ENCODE measurements at places on chromosomes 1 and 21.

GRCh38 chr21:33696465-33696864 lies 54.2 kb downstream of the ITSN1 start:
- no peak for DNase-seq

- DNase-seq: no peak
These were observed 43.5 kb downstream of the TRIM33 start for GRCh38 chr1:114467491-114467890.

- no peak for DNase-seq
These were observed 19.6 kb upstream of the PDPN start for GRCh38 chr1:13564073-13564472.

DNA sequence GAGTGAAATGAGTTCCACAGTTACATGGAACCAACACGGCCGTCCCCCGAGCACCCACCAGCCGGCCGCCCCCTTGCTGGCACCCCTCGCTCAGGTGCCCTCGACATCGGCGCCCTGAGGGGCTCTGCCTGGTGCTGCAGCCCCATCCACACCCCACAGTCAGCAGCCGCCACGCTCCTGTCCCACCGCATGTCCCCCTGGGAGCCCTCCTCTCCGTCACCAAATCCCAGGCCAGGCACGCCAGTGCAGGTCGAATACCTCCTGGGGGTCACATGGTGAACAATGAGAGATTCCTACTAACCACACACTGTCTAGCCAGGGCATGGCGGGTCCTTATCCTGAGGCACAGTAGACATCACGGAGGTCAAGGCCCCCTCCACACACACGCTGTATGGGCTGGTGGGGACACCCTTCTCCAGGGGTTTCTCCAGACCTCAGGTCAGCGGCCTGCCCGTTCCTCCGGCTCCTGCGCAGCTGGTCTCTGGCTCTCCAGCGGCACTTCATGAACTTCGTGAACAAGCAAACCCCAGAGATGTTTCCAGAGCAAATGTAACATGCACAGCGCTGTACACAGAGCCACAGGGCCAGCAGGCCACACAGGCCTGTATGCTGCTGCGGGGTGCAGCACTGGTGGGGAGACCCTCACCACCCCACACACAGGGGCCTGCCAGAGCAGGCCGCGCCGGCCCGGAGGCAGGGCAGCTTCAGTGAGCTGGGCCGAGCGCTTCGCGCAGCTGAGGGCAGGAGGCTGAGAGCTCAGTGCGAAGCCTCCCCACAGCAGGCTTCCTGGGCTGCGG lies 21.8 kb downstream of the POFUT2 start:
- DNase-seq: peak; percentile 7

- no peak for DNase-seq
These were observed 677 bp downstream of the AGPAT3 start for GRCh38 chr21:43865540-43866259.

DNA sequence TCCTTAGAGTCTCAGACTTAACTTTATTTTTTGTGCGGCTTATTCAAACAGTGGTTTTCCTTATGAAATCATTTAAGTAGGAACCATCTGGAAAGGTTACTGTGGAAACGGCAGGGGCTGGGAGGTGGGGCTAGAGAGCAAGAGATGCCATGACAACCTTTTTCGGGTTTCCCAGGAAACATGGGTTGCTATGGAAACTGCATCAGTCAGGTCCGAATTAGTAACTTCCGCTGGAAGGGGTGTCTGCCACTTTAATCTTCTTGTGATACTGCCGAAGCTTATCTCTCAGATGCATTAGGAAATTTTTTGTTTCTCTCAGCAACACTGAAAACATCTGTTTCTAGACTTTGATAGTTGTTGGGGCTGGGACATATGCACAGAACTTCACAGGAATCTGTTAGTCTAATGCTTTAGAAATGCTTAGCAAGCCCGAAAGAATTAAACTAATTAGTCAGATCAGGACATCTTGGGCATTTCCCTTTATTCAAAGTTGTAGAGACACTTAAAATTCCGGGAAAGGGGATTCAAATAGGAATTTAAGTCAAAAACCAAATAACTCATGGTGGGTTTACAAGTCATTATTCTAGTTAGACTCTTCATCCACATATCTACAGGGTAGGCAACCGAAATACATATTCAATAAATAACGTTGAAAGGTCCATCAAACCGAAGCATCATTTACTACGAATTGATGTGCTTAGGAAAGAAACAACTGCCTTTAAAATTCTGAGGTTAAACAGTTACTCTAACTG lies 2.6 kb downstream of the KCNA3 start:
- no peak for DNase-seq

GRCh38 chr1:50978144-50978851 lies 8.3 kb downstream of the CDKN2C start:
- peak; percentile 83 for DNase-seq

DNA sequence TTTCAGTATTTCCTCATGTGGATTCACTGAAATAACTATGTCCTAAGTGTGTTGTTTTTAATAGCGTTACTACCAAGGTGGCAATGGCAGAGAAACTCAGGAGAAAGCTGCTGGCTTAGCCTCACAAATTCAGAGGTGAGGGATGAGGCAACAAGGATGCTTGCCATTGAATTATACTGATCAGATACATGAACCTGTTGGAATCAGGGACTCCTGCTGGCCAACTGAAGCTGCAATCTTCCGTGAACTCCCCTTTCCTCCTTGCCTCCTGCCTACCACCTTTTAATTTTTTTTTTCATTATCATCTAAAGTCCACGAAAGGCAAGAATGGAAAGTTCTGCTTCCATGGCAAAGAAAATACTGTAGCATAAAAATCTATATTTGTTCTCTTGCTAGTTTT lies 254.7 kb downstream of the NFIA start:
- DNase-seq: no peak

DNA sequence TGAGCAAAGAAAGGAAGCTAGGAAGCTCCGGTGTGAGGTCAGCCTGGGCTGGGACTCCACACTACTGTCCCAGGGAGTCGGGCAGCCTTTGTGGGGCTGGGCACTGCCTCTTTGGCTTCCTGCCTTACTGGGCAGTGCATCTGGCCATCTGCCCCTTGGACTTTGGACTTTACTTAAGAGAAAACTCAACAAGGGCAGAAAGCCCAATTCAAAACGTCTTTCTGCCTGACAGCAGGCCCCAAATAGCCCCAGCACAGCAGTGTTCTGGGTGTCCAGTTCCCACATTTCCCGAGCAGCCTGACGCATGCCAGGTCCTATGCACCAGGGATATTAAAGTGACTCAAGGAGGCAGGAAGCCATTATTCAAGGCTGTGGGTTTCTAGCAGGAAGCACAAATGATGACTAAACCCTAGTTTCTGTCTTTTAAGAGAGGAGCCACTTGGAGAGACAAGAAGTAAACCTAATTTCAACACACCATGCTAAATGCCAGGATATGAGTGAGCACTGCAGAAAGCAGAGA lies 37.9 kb upstream of the EDEM3 start:
- DNase-seq: no peak

DNA sequence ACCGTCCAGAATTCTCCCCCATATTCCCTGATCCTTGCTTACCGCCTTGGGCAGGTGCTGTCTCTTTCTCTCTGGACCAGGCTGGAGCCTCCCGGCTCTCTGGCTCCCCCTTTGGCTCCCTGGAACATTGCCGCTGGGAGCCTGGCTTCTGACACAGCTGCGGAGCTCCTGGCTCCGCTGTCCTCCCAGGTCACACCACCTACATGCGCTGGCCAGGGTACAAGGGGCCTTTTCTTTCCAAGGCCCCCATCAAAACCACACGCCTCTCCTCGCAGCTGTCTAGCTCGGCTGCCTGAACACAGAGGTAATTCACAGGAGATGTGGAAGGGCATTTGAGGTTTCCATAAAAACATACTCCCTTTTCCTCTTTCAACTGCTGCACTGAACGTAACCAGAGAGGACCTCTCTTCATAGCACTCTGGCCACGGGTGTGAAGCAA lies 7.5 kb upstream of the ZNF648 start:
- DNase-seq: peak; percentile 32

GRCh38 chr1:233908092-233908491 lies 3.6 kb downstream of the SLC35F3 start:
- DNase-seq: no peak

GRCh38 chr1:44862829-44863401 lies 19.9 kb upstream of the PTCH2 start:
- peak; percentile 24 for DNase-seq

DNA sequence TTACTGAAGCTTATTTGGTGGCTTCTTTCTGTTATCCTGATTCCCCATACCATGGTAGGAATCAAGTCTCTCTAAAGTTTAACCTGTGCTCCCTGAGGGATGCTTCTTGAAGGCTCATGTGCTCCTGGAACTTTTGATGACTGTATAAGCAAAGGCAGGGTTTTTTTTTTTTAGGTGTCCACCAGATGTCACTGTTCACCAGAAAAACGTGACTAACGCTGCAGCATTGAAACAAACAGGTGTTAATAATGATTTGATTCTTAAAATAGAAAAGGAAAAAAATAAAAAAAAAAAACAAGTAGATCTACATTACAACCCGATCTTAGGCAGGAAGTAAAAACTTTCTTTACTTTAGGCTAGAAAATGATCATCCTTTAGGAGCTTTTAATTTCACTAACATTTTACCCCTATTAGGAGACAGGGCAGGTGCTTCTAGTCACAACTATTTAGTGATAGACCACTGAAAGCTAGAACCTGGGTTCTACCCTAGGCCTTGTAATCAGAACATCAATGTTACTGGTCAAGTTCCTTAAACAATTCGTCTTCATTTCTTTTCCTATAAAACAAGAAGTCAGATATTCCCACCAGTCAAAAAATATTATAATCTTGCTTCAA lies 223.0 kb downstream of the PLA2G4A start:
- peak; percentile 28 for DNase-seq
